Fibroblast of skin of abdomen (primary cell): ENCODE measurements at places on chromosomes 1 and 21.

GRCh38 chr1:186244825-186245224 is 130.2 kb downstream of the TPR start:
- DNase-seq: no peak

GRCh38 chr1:175569117-175569743 is 174.2 kb downstream of the TNR start:
- DNase-seq: no peak

DNA sequence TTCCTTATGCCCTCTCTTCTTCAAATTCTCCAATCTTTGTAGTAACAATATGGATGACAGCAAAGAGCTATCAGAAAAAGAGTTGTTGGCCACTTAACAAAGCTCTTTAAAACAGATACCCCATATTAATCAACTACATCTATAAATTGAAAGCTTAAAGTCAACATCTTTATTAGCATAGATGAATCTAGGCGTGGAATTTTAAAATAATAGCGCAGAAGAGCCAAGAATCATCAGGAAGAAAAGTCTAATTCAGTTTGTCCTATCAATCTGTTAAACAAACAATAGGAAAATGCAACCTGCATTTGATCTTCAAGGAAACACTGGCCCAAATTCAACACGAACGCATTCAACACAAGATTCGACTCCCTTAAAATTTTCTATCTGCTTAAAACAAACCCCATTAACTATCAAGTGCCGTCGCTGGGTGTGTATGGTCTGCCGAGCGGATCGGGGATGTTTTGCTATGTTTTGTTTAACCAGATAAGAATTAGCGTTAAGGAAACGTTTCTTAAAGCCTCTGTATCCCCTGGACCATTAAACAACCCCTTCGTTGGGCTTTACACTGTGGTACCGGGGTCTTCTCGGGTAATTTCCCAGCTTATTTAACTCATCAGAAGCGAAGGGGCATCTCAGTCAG is 1.0 kb downstream of the LYST start:
- DNase-seq: no peak

GRCh38 chr1:29213055-29213454 is 17.7 kb downstream of the MECR start:
- DNase-seq: no peak

GRCh38 chr1:4127592-4128140 is 227.6 kb upstream of the C1orf174 start:
- no peak for DNase-seq

- DNase-seq: no peak
Observed at GRCh38 chr21:31798842-31799704, 67.2 kb upstream of the SCAF4 start.

GRCh38 chr1:116940814-116941599 is 31.3 kb downstream of the PTGFRN start:
- no peak for DNase-seq

- no peak for DNase-seq
Observed at GRCh38 chr1:205124726-205125125, 2.9 kb upstream of the RBBP5 start.

DNA sequence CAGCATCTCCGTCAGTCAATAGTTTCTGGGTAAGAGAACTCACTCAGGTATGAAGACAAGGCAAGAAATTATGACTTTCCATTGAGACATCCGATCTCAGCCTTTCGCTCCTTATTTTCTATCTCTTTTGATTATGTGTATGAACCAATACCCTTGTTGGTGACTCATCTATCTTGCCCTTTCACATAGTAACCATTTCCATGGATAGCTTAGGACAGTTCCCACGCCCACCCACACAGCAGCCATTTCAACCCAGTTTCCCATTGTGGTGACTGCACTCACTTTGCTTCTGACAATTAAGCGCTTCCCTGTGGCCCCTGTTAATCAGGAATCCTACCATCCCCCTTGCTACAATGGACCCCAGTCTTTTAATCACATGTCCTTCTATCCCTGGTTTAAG is 210.6 kb upstream of the ADGRL2 start:
- no peak for DNase-seq

GRCh38 chr21:37475186-37475868 is 108.8 kb downstream of the DYRK1A start:
- no peak for DNase-seq

DNA sequence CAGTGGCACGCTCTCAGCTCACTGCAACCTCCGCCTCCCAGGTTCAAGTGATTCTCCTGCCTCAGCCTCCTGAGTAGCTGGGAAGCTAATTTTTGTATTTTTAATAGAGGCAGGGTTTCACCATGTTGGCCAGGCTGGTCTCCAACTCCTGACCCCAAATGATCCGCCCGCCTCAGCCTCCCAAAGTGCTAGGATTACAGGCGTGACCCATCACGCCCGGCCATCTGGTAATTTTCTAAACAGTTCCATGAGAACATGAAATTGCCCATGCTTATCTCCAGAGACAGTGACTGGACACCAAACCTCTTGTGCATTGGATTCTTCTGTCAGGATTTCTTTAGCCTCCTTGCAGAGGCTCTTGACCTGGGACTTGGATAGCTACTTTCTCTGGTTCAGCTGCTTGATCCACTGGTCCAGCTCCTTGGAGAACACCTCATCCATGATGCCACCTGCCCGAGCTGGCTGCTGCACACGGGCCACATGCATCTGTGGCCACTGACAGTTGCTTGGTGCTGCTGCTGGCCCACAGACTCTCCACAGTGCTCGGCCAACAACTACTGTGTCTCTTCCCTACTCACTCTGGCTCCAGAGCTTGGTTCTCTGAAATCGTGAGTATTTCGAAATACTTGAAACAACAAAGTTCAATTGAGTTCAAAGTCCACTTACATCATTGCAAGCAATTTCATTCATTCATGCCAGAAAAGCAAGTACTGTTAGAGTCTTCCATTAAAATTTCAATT is 40.0 kb upstream of the CTPS1 start:
- no peak for DNase-seq

DNA sequence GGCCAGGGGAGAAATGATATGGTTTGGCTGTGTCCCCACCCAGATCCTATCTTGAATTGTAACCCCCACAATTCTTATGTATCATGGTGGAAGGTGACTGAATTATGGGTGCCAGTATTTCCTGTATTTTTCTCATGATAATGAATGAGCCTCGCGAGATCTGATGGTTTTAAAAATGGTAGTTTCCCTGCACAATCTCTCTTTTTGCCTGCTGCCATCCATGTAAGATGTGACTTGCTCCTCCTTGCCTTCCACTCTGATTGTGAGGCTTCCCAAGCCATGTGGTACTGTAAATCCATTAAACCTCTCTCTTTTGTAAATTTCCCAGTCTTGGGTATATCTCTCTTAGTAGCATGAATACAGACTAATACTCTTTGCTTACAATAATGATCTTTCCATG is 1453.9 kb upstream of the B3GALT2 start:
- no peak for DNase-seq

DNA sequence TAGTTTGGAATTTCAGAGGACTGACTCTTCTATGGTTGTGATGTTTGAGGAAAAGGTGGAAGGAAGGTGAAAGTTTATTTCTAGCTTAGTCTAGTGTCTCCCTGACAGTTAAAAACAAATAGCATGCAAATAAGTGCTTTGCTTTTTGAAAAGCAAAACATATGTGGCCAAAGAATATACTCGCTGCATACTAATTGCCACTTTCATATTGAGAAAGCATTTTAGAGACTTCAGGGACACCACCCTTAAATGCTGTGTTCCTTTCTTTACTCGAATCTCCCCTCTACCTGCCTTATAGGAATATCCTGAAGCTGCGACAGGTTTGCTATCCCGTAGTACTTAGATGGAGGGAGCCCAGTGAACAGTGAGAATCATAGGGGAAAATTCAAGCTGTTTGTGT is 23.2 kb downstream of the GLUL start:
- no peak for DNase-seq

GRCh38 chr1:2200308-2200943 is 5.9 kb upstream of the FAAP20 start:
- DNase-seq: no peak

DNA sequence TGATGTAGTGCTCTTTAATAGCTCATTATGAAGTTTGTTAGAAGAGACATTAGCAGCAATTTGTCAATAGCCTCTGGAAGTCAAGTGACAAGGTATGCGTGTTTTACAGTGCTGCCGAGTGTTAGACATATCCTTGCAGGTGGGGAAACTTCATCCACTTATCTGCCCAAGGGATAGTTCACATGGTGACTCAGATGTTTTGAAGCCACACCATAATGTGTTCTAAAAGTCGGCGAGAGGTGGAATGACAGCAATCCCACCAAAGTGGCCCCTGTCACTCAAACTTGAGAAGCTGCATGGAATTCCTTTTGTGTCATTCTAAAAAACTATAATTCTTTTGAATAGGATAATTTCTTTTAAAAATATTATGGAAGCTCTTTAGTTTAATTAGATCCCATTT is 98.1 kb downstream of the RUNX1 start:
- no peak for DNase-seq

DNA sequence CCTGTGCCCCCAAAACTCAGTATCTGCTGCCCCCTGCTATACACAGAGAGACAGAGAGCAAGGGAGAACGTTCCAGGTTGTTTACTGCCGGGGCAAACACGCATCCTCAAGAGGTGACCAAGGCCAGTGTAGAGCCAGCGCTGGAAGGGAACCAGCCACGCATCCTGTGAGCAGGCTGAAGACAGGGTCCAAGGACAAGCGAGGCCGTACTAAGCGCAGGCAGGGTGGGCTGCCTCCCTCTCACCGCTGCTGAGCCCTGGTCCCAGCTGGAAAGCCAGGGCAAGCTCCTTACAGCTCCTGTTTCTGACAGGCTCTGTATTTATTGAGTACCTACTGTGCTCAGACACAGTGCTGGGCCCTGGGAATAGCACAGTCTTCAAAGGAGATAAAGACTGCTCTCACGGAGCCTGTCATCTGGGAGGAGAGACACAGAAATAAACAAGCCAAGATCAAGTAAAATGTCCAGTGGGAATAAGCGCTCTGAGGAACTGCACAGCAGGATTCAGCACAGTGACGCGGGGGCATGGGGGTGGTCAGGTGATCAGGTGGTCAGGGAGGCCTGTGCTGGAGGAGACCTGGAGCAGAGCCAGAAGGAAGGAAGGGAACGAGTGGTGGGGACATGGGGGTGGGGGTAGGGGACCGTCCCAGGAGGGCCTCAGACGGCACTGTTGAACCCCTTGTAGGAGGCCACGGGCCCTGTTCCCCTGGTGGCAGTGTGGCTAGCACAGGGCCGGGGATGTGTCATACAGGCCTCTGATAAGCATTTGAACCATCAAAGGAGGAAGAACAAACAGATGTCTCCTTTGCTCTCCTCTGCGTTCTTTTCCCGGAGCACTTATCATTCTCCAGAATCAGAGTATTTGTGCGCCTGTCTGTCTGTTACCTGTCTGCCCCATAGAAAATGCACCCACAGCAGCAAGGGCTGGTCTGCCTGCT is 37.8 kb upstream of the EFHD2 start:
- no peak for DNase-seq
